Hematopoietic multipotent progenitor cell treated with erythropoietin and hydrocortisone succinate and interleukin-3 and kit ligand, for 6 days (in vitro differentiated cells): ENCODE measurements at places on chromosomes 11 and 22.

DNA sequence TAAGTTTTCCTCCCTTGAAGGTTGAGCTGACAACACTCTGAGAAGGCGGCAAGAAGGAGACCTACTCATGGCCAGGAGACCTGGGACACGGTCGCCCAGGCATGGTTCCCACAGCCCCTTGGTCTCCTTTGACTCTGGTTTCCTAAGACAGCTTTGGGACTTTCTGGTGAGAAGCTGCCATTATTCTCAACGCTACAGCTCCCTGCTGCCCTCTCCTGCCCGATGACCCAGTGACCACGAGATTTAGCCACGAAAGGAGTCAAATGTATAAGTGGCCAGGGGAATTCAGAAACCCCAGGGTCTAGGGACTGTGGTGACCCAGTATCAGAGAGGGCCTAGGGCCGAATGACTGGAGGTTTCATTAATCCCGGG lies 699 bp upstream of the SDF2L1 start:
- peak; percentile 64 for DNase-seq

DNA sequence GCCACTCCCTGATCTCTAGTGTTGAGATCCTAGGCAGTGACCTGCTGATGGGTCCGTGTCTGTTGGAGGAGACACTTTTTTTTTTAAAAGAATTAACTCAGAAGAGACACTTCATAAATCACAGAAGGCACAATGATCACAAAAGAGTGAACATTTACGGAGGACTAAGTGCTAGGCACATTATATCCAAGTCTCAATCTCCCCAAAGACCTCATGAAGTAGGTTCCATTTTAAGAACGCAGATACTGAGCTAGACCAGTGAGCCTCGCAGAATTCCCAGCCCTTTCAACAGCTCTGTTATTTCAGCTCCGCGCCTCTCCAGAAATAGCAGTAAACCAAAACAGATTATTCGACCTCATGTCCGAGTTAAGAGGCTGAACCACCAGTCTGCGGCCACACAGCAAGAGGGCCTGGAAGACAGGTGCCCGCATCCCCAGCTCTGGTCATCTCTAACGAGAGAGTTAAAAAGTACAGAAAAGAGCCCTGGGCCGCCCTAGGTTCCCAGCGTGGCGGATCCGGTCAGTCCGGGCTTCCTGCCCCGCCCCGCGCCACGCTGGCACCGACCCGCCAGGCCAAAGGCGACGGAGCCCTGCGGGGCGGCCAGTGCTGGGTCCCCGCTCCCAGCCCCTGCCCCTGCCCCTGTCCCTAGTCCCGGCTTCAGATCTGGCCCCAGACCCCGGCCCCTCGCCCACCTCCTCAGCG lies 612 bp downstream of the XBP1 start:
- peak; percentile 59 for DNase-seq

DNA sequence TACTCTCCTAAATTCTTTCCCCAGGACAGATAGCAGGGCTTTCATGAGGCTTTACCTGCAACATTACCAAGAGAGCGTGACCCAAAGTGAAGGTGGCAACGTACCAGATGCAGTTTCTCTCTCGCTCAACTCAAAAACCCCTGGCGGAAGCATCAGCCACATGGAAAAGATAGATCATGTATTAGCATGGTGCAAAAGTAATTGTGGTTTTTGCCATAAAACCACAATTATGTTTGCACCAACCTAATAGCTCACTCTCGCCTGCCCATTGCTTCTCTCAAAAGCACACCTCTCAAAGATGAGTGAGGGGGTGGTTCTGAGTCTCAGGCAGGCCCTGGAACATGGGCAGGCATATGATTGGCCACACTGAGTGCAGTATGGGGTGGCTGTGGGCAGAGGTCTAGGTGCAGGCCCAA lies 7.0 kb downstream of the MS4A6A start:
- DNase-seq = peak; percentile 29

GRCh38 chr22:29442976-29443375 lies 4.6 kb downstream of the RFPL1 start:
- no peak for DNase-seq

GRCh38 chr11:61482513-61482912 lies 26.0 kb upstream of the LRRC10B start:
- DNase-seq = peak; percentile 53

- no peak for DNase-seq
These were observed 4.5 kb downstream of the TRIM29 start for GRCh38 chr11:120133216-120134105.

DNA sequence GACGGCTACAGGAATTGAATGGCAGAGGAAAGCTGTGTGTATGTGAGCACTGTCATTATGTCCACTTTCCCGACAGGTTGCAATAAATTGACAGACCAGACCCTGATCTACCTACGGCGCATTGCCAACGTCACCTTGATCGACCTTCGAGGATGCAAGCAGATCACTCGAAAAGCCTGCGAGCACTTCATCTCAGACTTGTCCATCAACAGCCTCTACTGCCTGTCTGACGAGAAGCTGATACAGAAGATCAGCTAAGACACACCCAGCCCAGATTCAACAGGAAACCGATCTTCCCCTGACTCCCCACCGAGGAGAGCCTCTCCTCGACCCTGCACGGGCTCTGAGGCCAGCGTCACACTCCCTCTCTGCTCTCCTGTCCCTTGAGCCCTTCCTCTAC lies 11.5 kb upstream of the GRK2 start:
- peak; percentile 69 for DNase-seq
